Activated T-cell treated with anti-CD3 and anti-CD28 coated beads, Interleukin-2, amount 50 U/mL, for 24 hours (primary cell): ENCODE measurements at places on chromosomes 6 and 20.

DNA sequence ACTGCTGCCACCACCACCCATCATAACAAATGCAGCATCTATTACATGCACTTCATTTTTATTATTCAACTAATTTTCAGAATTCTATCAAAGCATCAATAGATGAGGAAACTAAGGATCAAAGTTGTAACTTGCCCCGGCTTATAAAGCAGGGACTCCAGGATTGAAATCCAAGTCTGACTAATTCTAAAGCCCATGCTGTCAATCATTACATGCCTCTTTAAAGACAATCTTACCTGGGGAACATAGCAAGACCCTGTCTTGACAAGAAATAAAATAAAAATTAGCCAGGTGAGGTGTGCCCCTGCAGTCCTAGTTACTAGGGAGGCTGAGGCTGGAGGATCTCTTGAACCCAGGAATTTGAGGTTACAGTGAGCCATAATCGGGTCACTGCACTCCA lies 182.4 kb downstream of the ISM1 start:
- peaks cover 15% of the 10 kb centered on the region for H3K36me3 ChIP-seq
- H3K4me1 ChIP-seq: no peaks in the 10 kb centered on the region
- DNase-seq: no peak
- no peak overlapping the region for H3K27ac ChIP-seq

DNA sequence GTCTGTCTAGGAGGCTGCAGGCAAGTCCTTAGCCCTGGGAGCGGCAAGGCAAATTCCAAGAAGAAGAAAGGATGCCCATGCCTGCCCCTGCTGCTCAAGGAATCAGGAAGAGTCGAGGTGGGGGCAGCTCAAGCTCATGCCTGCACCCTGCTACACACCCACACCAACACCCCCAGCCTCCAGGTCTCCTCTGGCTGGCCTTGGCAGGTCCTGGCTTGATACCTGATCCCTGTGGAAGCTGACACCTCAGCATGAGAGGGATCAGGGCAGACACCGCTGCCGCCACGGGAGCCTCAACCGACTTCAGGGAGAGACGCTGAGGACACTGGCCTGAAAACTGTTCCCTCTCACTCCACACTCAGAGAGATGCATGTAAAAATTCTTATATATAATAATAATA lies 35.5 kb upstream of the MAFB start:
- no peak for DNase-seq
- H3K27ac ChIP-seq: no peak overlapping the region
- H3K27me3 ChIP-seq: no peaks in the 10 kb centered on the region
- no peaks in the 10 kb centered on the region for H3K36me3 ChIP-seq
- H3K4me3 ChIP-seq: no peak overlapping the region

GRCh38 chr6:44809258-44809657 lies 421.8 kb downstream of the CDC5L start:
- peaks cover 6% of the 10 kb centered on the region for H3K36me3 ChIP-seq
- H3K4me1 ChIP-seq: peaks cover 20% of the 10 kb centered on the region
- H3K27me3 ChIP-seq: no peaks in the 10 kb centered on the region
- H3K4me3 ChIP-seq: no peak overlapping the region
- no peak for DNase-seq

GRCh38 chr20:23111307-23111943 lies 25.3 kb upstream of the CD93 start:
- no peak overlapping the region for H3K4me3 ChIP-seq
- no peak overlapping the region for H3K27ac ChIP-seq
- no peaks in the 10 kb centered on the region for H3K4me1 ChIP-seq

- no peak overlapping the region for H3K27ac ChIP-seq
- no peak overlapping the region for H3K4me3 ChIP-seq
- H3K36me3 ChIP-seq: no peaks in the 10 kb centered on the region
- peaks cover 6% of the 10 kb centered on the region for H3K4me1 ChIP-seq
Observed at GRCh38 chr20:46970937-46971630, 76.4 kb downstream of the EYA2 start.

DNA sequence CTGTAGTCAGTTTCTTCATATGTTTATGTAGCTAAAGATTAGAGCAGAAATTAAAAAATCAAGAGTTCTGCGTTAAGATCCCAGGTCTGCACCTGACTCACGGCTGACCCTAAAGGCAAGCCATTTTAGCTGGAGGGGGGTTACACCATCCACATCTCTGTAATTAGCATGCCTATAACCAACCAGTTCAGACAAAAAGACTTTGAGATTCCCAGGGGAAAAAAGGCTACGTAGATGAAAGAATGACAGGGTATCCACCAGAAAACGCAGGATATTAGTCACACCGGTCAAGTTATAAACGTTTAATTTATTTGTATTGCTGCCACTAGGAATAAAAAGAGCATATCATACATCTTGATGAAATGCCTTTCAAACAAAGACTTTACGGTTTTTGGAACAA lies 299.1 kb downstream of the FOXC1 start:
- peaks cover 14% of the 10 kb centered on the region for H3K36me3 ChIP-seq
- H3K4me1 ChIP-seq: no peaks in the 10 kb centered on the region
- H3K27ac ChIP-seq: no peak overlapping the region
- H3K27me3 ChIP-seq: no peaks in the 10 kb centered on the region

GRCh38 chr20:22619806-22620205 lies 35.4 kb upstream of the FOXA2 start:
- no peaks in the 10 kb centered on the region for H3K36me3 ChIP-seq
- H3K27me3 ChIP-seq: no peaks in the 10 kb centered on the region
- no peak overlapping the region for H3K4me3 ChIP-seq
- no peak for DNase-seq
- no peak overlapping the region for H3K27ac ChIP-seq

DNA sequence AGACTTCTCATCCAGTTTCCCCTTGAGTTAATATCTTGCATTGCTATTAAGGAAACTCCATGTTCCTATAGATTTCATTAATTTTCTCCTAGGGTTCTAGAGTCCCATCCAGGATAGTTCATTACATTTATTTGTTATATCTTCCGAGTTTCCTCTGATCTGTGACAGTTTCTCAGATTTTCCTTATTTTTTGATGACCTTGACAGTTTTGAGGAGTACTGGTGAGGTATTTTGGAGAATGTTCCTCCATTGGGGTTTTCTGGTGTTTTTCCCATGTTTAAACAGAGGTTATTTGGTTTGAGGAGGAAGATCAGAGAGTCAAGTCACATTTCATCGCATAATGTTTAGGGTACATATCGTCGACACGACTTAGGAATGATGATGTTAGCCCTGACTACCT lies 67.7 kb downstream of the LAMP5 start:
- no peak overlapping the region for H3K4me3 ChIP-seq
- no peaks in the 10 kb centered on the region for H3K27me3 ChIP-seq
- no peaks in the 10 kb centered on the region for H3K4me1 ChIP-seq
- H3K27ac ChIP-seq: no peak overlapping the region

DNA sequence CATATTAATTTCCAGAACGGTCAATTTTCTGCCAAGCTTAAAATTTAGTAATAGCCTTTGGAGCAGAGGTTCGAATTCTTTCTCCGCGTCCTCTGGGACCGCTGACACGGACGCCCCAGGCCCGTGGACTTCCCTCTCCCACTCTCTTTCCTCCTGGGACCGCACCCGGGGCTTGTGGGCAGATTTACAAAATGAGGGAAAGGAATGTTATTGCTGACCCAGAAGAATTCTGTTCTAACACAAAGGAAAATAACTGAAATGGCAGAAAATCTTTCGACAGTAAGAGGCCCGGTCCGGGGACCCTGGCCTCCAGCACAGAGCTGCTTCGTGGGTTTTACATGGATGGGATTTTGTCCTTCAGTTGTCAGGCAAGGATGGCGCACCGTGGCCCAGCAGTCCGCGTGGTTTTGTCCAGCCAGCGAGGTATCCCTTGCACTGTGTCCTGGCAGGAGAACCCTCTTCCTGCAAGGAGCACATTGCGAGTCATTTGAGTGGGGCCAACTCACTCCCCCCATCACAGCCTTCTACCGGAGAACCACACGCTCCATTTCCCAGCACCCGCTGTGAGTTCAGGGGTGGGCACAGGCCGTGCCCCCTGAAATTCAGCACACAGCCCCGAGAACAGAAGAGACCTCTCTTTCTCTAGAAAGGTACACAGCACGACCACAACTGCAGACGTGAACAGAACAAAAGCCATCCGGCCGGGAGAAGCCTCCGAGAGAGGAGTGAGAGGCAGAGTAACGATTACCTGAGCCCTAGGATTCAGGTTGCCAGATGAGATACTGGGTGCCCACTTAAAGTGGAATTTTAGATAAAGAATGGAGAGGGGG lies 106.0 kb upstream of the AFDN start:
- H3K27me3 ChIP-seq: peaks cover 74% of the 10 kb centered on the region
- H3K4me3 ChIP-seq: no peak overlapping the region
- H3K36me3 ChIP-seq: no peaks in the 10 kb centered on the region
- no peak overlapping the region for H3K27ac ChIP-seq
- DNase-seq: no peak

DNA sequence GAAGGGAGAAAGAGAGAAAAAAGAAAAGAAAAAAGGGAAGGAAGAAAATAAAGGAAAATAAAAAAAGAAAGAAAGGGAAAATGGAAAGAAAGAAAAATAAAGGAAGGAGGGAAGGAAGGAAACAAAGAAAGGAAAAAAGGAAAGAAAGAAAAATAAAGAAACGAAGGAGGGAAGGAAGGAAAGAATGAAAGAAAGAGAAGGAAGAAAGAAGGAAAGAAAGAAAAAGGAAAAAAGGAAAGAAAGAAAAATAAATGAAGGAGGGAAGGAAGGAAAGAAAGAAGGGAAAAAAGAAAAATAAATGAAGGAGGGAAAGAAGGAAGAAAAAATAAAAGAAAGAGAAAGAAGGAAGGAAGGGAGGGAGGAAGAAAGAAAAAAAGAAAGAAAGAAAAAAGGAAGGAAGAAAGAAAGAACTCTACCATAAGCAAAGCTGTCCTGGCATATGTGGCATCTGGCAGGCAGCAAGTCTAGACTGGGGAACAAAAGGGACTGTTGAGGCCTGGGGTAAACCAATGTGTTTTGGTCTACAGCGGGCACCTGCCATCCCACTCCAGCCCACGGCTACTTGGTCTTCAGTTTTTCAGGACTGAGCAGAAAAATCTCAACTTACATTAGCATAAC lies 86.9 kb downstream of the TFAP2C start:
- no peak overlapping the region for H3K4me3 ChIP-seq
- H3K36me3 ChIP-seq: no peaks in the 10 kb centered on the region
- peaks cover 8% of the 10 kb centered on the region for H3K27me3 ChIP-seq
- H3K27ac ChIP-seq: no peak overlapping the region
- DNase-seq: no peak

DNA sequence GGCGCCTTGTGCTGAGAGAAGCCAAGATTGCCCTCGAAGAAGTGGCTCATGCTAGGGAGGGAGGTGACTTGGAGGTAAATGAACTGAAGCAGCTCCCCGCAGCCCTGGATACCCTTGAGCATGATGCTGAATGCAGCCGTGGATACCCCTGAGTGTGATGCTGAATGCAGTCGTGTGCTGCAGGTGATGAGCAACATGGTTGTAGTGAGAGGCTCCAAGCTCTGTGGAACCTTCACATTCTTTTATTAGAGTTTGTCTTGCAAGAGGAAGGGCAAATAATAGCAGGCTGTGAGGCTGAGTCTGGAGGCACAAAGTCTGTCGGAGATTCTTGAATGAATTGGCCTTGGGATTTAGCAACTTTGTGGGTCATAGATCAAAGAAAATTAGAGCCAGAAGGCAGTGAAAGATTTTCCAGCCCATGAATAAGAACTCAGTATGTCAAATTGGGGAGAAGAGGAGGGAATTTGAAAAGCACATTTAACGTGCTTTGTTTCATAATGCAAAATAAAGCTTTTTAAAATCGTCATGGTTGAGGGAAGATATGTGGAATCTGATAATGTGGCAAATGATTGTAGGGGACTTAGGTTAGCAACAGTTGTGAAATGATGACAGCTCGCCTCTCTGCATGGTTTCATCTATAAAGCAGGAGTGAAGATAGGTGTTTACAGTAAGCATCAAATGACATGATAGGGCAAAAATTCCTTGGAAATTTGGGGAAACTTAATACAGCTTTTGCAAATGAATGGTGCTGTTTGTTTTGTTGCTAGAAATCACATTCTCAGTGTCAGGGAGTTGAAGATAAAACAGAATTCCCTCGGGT lies 120.1 kb upstream of the TIAM2 start:
- peaks cover 19% of the 10 kb centered on the region for H3K36me3 ChIP-seq
- no peak for DNase-seq
- H3K27me3 ChIP-seq: no peaks in the 10 kb centered on the region
- H3K4me1 ChIP-seq: peaks cover 14% of the 10 kb centered on the region
- no peak overlapping the region for H3K27ac ChIP-seq
- no peak overlapping the region for H3K4me3 ChIP-seq

DNA sequence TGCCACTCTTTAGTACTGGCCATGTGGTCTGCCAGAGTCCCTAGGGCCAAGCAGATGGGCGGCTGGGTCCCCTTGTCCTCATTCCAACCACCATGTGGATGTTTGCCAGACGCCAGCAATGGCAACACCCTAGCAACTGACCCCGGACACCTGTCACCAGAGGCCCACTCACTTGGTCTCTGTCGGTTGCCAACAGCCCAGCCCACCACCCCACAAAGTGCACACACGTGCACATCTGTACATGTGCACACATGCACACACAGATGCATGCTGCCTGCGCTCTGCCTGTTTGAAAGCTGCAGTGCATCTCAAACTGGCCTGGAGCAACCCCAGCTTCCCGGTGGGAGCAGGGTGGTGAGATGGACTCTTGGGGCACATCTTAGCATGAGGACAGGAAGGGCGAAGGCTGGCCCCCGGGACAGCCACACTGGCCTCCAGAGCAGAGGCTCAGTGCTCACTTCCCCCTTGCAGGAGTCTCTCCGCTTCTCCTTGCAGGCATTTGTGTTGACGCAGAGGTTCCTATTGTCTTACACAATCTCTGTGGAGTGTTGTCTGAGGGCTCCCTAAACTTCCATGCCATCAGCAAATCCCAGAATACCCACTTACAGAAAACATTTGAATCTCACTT lies 54.0 kb downstream of the PSMG4 start:
- no peak overlapping the region for H3K4me3 ChIP-seq
- H3K27me3 ChIP-seq: peaks cover 9% of the 10 kb centered on the region
- DNase-seq: no peak
- peaks cover 3% of the 10 kb centered on the region for H3K4me1 ChIP-seq
- H3K27ac ChIP-seq: no peak overlapping the region

DNA sequence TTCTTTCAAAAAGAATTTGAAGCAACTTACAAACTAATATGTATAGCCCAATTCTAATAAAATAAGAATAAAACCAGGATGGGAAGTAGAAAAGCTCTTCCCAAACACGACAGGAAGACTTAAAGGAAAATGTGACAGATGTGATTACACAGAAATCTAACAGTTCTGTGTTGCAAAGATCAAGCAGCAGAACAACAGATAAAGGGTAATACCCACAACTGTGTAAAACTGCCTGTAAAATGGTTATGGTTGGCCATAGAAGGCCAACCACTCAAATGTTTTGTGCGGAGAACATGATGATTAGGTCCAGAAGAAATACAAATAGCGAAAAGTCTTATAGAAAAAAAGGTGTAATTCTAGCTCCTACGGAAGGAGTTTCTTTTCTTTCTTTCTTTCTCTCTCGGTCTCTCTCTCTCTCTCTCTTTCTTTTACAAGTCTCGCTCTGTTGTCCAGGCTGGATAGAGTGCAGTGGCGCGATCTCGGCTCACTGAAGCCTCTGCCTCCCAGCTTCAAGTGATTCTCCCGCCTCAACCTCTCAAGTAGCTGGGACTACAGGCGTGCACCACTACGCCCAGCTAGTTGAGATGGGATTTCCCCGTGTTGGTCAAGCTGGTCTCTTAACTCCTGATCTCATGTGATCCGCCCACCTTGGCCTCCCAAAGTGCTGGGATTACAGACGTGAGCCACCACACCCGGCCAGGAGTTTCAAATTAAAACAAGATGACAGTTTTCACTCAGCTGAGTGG lies 128.5 kb downstream of the QRSL1 start:
- no peaks in the 10 kb centered on the region for H3K4me1 ChIP-seq
- H3K27me3 ChIP-seq: peaks cover 8% of the 10 kb centered on the region
- no peaks in the 10 kb centered on the region for H3K36me3 ChIP-seq
- H3K27ac ChIP-seq: no peak overlapping the region

GRCh38 chr20:62878244-62879038 lies 16.8 kb upstream of the TCFL5 start:
- H3K4me1 ChIP-seq: peaks cover 14% of the 10 kb centered on the region
- H3K4me3 ChIP-seq: no peak overlapping the region
- peaks cover 30% of the 10 kb centered on the region for H3K36me3 ChIP-seq
- no peaks in the 10 kb centered on the region for H3K27me3 ChIP-seq
- H3K27ac ChIP-seq: no peak overlapping the region
